AG09309 (cell line): ENCODE measurements at places on chromosomes 1 and 21.

- DNase-seq: no peak
Observed at GRCh38 chr1:222061711-222062359, 319.9 kb upstream of the DUSP10 start.

- DNase-seq: no peak
Observed at GRCh38 chr21:41802684-41803083, 35.8 kb upstream of the RIPK4 start.

DNA sequence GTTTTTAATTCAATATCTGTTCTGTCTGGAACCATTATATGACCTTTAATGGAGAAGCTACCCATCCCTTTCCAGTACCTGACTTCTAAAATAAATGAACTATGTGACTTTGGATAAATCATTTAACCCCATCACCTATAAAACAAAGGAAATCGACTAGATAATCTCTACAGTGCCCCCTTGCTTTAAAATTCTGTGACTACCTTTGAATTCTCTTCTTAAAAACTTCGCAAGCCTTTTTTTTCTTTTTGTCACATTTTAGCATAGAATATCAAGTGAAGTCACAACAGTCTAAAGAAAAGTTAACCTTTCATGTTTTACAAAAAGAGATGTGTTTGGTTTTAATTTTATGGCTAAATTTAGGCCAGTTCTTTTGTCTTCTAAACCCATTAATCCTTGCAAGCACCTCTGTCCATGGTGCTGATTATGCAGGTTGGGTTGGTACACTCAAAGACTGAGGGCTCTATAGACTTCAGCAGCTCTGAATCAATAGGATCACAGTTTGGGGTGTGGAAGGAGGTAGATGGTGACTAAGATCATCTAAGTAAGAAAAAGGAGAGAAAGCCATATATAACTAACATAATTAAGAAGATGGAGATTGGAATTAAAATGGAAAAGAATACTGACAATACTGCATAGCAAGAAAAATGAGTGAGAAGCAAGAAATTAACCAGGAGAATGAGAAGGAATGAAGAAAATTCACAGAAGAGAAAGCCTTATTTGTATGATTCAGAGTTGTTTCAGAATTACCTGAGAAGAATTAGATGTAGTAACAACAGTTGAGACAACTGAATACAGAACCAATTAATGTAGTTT lies 59.2 kb downstream of the TBX15 start:
- DNase-seq: no peak

- DNase-seq: peak; percentile 52
Observed at GRCh38 chr1:153985941-153986761, at the start of gene RAB13. TSS of gene RAB13 (minus strand) at chr1:153986339. CDS start at chr1:153986236, 103 bp downstream.

DNA sequence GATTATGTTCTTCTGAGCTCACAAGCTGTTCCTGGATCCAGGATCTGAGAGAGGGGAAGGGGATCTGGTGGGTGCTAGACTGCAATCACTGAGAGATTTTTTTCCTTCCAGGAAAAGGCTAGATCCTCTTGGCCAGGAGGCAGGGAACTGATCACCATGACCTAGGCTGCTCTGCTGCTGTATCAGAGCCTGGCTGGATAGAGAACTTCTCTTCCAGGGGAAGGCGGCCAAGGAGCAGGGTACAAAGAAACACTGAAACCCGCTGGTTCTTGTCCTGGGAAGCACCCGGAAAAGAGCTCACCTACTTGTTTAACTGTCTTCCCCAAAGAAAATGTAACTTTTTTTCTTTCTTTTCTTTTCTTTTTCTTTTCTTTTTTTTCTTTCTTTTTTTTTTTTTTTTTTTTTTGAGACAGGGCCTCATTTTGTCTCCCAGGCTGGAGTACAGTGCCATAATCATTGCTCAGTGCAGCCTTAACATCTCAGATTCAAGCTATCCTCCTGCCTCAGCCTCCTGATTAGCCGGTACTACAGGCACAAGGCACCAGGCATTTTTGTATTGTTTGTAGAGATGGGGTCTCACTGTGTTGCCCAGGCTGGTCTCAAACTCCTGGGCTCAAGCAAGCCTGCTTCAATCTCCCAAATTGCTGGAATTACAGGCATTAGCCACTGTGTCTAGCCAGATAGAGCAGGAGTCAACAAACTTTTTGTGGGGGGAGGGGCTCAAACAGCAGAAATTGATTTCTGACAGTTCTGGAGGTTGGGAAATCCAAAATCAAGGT lies 12.4 kb upstream of the RPS6KA1 start:
- no peak for DNase-seq

DNA sequence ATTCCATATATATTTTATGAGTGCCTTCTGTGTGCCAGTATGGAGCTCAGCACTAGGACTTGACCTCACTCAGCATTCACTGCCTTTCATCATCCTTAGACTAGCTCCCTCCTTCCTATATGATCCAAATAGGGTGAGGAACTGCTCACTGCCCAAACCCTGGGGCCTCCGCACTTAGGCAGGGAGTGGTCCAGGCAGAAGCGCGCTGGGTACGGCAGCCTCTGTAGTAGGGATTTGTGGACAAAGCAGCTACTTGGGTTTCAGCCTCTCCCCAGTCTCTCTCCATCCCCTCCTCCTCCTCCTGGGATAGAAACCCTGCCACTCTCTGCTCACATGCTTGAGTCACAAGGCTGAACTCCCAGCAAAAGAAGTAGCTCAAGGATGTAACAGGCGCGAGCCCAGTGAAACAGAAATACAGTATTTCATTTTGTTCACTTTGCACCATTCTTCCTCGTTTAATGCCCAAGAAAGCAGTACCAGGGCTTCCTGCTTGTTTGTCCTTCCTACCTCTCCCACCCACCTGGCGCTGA lies 32.9 kb downstream of the PLEKHA6 start:
- no peak for DNase-seq

GRCh38 chr1:19066874-19067181 lies 110.4 kb upstream of the IFFO2 start:
- no peak for DNase-seq

GRCh38 chr21:36964827-36965719 lies 1.4 kb downstream of the HLCS start:
- DNase-seq: no peak
